CMK (cell line): ENCODE measurements at places on chromosomes 6 and 20.

DNA sequence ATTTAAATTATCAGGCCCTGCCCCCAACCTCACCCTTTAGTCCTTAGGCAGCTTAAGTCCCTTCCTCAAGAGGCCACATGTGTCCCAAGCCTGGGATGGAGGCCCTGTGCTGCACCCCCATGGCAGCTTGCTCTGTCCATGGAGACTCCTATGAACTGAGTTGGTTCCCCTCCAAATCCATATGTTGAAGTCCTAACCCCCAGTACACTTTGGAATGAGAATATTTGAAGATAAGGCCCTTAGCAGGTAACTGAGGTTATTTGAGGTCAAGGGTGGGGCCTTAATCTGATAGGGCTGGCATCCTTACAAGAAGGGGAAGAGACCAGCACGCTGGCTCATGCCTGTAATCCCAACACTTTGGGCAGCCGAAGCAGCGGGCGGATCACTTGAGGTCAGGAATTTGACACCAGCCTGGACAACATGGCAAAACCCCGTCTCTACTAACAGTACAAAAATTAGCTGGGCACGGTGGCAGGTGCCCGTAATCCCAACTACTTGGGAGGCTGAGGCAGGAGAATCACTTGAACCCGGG, 6.7 kb upstream of the BEND3 start:
- no peak for DNase-seq

DNA sequence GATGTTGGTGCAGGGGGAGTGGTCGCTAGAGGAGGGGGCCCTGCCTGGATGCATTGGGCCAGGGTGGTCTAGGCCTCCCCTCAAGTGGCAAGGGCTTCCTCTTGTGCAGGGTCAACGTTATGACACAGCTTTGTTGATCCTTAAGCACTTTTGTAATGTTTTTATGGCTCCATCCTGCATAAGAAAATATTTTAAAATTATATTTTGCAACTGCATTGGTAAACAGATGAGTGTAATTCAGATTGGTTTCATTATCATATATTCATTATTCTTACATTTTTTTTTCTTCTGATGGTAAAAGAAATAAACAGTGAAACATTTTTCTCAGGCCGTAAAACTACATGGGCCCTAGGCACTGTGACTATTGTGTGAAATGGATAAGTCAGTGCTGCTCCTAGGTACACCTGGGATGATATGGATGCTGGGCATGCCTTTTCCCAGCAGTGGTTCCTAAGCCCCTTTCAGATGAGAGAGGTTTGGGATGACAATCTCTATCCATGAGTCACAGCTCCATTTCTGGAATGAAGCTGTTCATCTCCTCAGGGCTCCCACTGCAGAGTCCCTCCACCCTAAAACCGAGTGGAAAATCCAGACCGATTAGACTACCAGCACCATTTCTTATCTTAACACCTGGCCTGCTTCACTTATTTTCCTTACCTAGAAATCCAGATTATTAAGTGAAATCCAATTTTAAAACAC, 5.8 kb upstream of the SIM1 start:
- no peak for DNase-seq

DNA sequence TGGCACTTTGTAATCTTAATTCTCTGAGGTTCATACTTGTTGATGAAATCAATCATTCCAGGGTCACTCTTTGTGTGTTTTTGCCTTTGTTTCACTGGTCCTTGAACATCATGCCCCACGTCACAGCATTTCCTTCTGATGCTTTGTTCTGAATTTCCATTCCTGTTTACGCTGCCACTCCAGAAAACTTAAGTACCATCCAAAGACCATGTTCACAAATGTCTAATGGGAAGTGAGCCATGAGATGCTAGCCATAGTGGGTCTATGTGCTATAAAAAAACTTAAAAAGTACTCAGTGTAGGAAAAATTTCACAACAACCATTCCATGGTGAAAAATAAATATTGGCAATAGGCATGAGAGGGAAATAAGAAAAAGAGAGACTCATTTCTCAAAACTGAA, 232.0 kb downstream of the IBTK start:
- no peak for DNase-seq

DNA sequence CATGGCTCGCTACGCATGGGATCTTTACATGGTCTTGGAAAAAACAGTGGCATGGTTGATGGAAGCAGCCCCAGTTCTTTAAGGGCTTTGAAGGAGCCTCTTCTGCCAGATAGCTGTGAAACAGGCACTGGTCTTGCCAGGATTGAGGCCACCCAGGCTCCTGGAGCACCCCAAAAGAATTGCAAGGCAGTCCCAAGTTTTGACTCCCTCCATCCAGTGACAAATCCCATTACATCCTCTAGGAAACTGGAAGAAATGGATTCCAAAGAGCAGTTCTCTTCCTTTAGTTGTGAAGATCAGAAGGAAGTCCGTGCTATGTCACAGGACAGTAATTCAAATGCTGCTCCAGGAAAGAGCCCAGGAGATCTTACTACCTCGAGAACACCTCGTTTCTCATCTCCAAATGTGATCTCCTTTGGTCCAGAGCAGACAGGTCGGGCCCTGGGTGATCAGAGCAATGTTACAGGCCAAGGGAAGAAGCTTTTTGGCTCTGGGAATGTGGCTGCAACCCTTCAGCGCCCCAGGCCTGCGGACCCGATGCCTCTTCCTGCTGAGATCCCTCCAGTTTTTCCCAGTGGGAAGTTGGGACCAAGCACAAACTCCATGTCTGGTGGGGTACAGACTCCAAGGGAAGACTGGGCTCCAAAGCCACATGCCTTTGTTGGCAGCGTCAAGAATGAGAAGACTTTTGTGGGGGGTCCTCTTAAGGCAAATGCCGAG, 78.2 kb downstream of the ASXL1 start:
- DNase-seq: no peak

- no peak for DNase-seq
These were observed 282.8 kb downstream of the ALDH8A1 start for GRCh38 chr6:134667111-134667510.

DNA sequence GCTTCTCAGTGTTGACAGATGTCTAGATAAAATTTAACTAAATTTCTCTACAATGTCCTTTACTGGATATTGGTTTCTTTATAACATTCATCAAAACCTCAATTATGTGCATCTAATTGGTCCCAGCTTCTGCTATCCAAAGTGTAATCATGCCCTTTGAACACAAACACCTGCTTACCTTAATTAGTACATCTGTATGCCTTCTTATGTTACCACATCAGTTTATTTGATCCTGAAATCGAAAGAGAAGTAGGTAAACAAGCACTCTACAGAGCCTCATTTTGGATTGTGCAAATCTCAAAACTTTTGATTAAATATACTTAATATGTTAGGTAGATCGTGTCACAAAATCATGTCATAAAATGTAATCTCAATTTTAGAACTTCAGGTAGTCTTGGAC, 36.5 kb downstream of the TAB2 start:
- no peak for DNase-seq

DNA sequence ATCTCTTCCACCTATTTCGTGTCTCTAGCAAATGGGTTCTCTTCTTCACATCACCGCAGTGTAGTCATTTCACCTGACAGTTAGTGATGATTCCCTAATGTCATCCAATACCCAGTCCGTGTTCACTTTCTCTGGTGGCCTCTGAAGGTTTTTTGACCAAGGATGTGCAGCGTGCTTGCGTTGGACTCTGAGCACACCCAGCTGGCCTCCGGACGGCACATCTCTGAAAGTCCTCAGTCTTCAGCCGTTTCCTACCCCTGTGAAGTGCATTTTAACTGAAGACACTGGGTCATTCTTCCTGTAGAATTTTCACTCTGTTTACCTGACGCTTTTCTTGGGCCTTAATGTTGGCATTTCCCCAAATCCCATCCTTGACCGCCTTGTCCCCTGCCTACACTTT, 98.7 kb downstream of the ERMARD start:
- DNase-seq: no peak

GRCh38 chr6:43801495-43802181, 31.6 kb downstream of the VEGFA start:
- no peak for DNase-seq

DNA sequence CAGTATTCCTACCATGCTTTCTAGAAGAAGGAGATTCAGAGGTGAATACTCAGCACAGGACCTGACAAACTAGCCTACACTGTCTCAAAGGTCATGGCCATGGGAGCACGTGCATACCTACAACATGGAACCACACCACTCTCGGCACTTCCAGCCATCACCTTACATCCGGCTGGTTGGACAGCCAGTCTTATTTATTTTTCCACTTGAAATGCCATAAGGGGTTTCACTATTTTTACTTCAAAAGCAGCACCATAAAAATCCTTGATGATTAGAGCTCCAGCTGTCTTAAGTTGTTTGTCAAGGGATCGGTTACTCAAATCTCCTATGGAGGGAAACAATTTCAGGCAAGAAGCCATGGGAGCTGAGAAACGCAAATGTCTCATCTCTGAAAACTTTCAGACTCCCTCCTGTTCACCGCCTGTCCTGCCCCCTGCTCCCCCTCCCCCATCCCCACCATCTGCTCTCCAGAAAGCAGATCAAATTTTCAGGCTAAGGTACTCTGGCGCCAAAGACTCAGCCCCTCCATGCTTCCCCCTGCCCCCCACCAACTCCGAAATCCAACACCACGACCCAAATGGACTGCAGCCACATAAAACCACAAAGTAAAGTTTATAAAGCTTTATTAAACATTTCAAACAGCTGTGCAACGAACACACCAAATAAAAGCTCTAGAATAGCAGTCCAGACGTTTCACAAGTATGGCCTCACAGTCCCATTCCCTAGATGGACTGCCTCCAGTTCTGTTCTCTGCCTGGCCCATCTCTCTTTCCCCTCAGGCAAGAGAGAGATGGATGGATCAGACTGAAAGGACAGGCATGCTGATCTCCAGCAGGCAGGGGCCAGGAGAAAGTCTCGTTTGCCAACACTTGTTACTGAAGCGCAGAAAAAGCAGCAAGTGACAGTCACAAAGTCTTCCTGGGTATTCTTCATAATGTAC, 4.0 kb upstream of the NNAT start:
- DNase-seq: no peak

- no peak for DNase-seq
These were observed 52.0 kb downstream of the ADGRF1 start for GRCh38 chr6:46990031-46990644.
